Posterior cingulate gyrus (tissue), 11 donors: ENCODE measurements at places on chromosomes 3 and 15.

DNA sequence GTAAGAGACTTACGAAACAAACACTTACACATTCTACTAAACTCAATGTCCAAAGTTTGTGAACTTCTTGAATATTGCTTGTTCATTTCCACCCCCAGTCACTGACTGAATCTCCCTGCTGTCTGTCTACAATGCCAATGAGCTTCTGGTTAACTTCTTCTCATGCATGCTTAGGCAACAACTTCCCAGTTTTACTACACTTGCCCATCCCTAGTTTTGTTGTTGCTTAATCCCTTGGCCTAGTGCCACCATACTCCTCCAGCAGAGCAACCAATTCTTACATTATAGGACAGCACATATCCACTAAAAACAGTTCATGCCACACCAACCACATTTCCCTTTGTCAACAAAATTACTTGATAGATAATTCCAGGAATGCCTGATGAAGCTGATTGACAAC is 40.9 kb upstream of the CCR2 start:
- no peak for DNase-seq

DNA sequence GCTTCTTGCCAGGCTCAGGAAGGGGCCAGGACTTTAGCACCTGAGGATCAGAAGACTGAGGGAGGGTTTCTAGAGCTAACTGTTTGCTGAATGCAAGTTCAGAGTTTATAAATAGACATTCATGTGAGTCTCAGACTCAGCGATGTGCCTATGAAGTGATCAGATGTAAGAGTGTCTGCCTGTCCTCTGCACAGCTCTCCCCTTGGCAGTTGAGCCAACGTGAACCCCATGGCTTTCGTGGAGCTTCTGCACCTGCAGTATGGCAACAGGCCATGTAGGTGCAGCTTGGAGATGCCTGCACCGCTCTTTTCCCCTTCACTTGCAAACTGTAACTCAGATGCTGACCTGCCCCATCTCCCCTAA is 141.9 kb downstream of the CHDH start:
- DNase-seq, result no peak

GRCh38 chr15:79572691-79573404 is 140.7 kb downstream of the MINAR1 start:
- DNase-seq, result no peak

- no peak for DNase-seq
These were observed 63.7 kb downstream of the KLF15 start for GRCh38 chr3:126293370-126294082.

- no peak for DNase-seq
These were observed 90.1 kb downstream of the AAGAB start for GRCh38 chr15:67164401-67164791.
